ENCODE measurements at places on chromosomes 12 and 14. TPM values are rescaled to one million over a fixed set of nuclear protein-coding genes. Genes with fewer than 3 reads are reported as not detected.

- DNase-seq, result no peak
Observed at GRCh38 chr12:102504280-102504679, 23.9 kb upstream of the IGF1 start.

GRCh38 chr14:74243051-74243450, 3.8 kb downstream of the VSX2 start:
- no peak for DNase-seq

GRCh38 chr12:6166808-6167207, 33.4 kb upstream of the CD9 start:
- no peak for DNase-seq

GRCh38 chr12:58435647-58436046, 484.7 kb downstream of the LRIG3 start:
- no peak for DNase-seq

DNA sequence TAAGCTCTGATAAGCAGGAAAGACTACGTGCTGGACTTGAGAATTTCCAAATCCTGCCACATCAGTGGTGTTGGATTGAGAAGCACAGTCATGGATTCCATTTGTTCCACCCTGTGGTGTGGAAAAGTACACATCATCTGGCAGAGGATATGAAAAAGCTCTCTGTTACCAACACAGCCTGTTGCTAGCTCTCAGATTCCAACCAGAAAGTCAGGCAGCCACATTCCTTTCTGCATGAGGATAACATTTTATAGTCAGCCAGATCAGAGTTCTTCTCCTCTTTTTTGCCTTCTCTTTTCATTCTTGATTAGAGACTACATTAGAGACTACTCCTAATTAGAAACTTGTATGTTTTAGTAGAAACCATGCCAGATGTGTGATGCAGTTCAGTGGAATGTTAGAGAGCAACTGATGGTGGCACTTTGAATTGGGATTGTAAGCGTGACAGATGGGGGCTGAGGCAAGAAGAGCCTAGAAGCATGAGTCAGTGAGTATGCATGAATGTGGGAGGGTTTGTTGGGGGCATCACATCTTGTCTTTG, 61.2 kb upstream of the STXBP6 start:
- DNase-seq, result peak; percentile 89

DNA sequence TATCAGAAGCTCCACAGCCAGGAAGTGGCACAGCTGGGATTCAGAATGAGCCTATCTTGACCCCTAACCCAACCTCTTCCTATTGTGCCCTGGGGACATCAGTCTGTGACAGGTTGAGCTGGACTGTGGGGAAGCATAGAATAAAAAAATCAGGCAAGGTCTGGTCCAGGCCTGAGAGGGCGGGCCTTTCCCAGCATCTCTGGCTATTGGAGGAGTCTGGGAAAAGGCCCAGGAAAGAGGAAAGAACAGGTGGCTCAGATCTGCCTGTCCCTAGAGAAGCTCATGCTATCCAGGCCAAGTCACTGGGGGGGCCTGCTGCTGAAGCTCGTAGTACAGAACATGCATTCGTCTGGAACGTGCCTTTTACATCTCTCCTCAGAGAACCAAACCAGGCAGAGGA, 100.5 kb downstream of the PPM1H start:
- no peak for DNase-seq

- no peak for DNase-seq
Observed at GRCh38 chr12:7339675-7340074, 35.8 kb downstream of the ACSM4 start.

GRCh38 chr12:91813701-91814100, 331.9 kb downstream of the BTG1 start:
- no peak for DNase-seq

DNA sequence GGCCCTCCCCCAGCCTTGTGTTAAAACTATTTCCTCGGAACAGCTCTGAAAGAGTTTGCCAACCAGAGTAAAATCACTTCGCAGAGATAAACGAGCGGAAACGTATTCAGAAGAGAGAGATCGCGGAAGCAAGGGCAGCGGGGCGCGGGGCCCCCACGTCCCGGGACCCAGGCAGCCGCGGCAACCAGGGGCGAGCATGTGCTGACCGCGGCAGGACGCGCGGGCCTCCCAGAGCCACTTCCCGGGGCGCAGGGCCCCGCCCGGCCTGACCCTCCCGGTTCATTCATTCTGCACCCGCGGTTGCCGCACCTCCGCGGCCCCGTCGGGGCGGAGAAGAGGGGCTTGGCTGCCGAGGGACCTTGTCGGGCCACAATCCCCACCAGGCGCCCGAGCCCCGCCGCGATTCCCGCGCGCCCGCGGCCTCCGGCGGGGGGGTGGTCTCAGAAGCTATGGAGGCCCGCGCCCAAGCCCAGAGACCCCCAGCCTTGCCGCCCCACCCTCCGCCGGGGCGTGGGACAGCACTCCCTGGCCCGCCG, 598 bp downstream of the UBE2N start:
- DNase-seq, result peak; percentile 38

DNA sequence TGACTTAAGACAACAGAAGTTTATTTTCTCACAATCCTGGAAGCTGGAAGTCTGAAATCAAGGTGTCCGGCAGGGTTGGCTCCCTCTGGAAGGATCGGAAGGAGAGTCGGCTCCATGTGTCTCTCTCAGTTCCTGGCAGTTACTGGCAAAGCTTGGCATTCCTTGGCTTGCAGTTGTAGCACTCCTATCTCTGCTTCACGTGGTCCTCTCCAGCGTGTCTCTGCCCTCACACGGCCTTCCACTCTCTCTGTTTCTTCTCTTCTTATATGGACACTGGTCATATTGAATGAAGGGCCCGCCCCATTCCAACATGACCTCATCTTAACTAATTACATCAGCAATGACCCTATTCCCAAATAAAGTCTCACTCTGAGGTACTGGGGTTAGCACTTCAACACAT, 60.1 kb upstream of the TUNAR start:
- DNase-seq, result no peak

The MYF6 gene
- total RNA-seq, result not detected

GRCh38 chr12:5230156-5230555, 186.5 kb downstream of the KCNA5 start:
- DNase-seq, result no peak

The CIPC gene
- total RNA-seq, result 26.6 TPM

- no peak for DNase-seq
Observed at GRCh38 chr14:35362911-35363374, 41.6 kb downstream of the NFKBIA start.

DNA sequence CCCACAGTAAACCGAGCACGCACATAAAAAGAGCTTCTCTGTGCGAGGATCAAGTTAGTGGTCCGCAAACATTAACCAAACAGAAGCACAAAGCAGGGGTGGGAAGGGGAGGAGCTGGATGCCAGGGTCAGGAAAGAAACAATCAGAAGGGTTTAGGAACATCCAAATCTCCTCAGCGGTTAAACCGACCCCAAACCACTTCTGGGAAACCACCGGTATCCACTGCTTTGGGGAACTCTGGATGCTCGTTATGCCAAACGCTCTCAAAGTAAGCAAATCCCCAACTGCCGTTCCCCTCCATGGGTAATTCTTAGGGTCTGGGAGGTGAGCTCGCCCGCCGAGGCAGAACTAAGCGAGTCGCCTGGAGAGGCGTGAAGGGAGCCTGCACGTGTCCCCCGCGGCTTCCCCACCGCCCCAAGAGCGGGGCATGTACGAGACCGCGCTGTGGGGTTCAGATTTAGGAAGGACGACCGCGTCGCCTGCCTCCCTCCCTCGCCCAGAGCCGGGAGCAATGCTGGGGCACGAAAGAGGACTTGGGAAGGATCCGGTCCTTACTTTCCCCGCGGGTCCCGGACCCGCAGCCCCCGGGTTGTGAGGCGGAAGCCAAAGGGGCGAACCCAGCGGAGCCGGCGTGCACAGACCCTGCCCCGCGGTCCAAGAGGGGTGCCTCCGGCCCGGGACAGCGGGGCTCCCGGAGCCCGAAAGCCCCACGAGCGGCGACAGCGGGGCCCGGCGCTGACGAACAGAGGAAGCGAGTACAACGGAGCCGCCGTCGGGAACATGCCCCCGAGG, 711 bp downstream of the SBNO1 start:
- DNase-seq, result peak; percentile 13

The KRT79 gene
- total RNA-seq, result 0.12 TPM

The RAPGEF3 gene
- 26.5 TPM for total RNA-seq

DNA sequence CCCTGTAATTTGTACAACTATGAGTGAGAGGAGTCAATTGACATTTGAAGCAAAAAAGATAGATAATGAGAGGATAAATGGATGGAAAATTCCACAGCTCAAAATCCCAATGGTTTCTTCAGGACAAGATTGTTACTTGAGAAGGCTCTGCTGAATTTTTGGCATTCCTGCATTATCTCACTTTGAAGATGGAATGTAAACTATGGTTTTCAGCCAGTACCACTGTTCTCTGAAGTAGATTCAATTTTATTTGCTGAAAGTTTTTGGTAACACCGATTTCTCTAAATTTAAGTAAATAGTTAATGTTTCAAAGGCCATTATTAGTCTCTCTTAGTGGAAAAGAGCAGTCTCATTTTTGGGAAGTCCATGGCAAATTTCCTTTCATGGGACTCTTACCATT, 121.9 kb upstream of the SLC38A2 start:
- peak; percentile 62 for DNase-seq

DNA sequence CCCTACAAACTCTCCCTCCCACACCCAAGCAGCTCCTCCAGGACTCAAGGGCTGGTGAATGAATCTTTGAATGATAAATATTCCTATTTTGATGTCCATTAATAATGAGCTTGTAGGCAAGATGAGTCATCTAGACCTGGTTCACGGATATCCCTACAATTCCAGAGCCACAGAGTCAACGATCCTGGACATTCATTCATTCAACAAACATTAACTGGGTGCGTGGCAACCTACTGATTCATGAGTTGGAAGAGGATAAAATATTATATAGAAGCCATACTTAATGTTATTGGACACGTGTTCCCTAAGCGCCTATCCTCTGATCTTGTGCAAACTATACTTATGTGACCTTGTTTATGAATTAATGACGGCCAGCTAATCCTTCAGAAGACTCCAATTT, 420 bp upstream of the OTUB2 start:
- DNase-seq, result no peak

GRCh38 chr12:10732066-10732465, 8.9 kb upstream of the YBX3 start:
- DNase-seq, result no peak

DNA sequence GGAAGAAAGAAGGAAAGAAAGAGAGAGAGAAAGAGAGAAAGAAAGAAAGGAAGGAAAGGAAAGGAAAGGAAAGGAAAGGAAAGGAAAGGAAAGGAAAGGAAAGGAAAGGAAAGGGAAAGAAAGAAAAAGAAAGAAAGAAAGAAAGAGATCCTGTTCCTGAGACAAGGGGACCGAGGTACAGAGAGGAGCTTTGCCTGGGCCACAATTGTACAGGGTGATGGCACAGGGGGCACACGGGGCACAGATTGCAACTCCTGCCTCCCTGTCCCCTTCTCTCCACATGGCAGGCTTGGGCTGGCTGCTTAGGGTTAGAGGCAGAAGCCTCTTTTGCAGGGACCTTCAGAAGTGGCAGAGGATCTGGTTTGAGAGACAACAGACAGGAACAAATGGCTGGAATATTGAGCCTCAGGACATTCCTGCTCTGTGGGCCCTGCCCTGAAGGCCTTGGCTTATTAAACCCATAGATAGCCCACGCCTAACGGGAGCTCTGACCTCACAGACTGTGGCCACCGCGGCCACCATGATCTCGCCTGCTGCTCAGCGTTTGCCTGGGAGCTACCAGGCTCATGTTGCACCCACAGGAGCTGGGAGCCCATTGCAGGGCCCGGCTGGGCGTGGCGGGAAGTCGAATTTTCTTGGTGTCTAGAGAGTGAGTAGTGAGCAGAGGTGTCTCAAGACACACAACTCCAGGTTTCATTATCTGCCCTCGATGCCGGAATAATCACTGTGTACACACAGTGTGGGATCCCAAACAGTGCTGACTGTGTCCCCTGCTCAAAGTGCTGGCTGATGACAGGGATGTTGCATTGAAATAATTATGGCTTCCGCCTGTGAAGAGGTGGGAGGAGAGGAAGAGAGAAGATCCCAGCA, 147.9 kb upstream of the NCOR2 start:
- no peak for DNase-seq

The CLEC1B gene
- total RNA-seq, result not detected

DNA sequence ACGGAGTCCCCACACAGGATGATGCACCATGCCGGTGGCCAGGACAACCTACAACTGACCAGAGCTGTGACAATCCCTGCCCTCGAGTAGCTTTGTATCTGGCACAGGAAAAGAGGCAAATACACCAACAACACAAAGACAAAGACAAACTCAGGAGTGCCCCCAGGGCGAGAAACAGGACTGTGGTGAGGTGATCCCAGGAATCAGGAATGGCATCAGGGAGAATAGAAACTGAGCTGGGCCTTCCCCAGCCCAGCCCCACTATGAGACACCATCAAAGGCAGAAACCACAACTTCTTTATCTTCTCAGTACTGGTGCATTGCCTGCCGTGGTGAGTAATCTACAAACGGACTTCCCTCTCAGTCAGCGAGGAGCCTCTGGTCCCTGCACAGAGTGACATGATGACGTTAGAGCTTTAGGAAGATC, 157.7 kb downstream of the TTC7B start:
- no peak for DNase-seq

DNA sequence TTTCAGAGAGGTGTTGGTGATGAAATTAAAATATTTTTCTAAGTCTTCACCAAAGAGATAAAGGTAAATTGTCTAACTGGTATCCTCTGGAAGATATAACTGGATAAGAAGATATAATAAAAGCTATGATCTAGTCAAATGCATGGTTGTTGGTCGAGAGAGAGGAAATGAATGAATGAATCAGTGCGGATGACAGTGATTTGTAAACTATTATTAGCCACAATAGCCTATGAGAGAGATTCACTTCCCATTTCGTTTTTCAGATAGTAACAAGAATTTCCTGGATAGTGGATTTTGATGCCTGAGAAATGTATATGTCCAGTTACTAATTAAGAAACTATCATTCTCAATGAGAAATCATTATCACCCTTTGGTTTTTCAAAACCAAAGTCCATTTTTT, 63.1 kb downstream of the HEATR5A start:
- no peak for DNase-seq

The NDUFA12 gene
- total RNA-seq, result 86.3 TPM

- no peak for DNase-seq
Observed at GRCh38 chr12:125198652-125199051, 133.4 kb downstream of the AACS start.

DNA sequence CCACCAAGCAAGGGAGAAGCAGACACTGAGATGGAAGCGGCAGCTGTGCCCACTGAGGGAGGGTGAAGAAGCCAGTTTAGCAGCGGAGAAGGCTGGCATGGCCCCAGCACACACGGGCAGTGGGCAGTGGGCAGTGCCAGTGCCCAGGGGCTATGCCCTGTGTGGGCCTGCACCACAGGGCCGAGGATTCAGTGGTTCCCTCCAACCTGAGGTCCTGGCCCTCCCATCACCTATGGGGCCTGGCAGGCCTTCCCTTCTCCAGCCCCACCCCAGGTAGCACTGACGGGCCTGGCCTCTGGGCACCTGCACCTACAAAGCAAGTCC, 81.1 kb downstream of the ITPK1 start:
- no peak for DNase-seq

- DNase-seq, result no peak
Observed at GRCh38 chr14:79451601-79452000, 759.7 kb downstream of the DIO2 start.

The PARP11 gene
- total RNA-seq, result 12.8 TPM

The REC8 gene
- total RNA-seq, result 48.1 TPM

Measured in lung (tissue), 17 donors.